ENCODE measurements at places on chromosomes 13 and 19.

- no peak for DNase-seq
Measured at GRCh38 chr13:62038214-62038613, 622.6 kb upstream of the PCDH20 start.

DNA sequence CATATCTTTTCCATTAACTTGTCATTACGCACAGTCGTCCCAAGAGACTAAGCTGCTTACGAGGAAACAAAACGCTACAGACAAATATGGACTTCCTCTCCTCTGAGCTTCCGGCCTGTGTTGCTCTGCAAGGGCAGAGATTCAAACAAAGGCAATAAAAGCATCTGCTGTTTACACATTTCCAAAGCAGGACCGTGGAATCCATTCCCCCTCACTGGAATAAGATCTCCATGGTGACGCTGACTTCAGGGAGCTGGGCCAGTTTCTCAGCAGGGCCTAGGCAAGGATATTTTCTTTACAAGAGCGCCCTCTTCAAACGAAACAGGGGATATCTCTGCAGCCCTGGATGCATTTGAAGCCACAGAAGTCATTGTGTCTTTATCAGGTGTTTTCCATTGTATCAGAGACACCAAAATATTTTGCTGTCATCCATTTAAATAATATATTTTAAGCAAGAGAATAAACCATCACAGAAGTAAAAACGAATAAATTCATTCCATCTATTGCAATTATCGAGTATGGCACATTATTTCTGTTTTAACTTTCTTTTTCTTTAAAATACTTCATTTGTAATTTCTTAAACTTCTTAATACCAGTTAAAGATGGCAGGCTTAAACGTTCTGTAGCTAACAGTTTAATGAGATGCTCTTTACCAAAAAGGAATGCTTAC lies 177.5 kb downstream of the DCLK1 start:
- DNase-seq = peak; percentile 96

GRCh38 chr19:55353803-55354697 lies 469 bp downstream of the COX6B2 start:
- no peak for DNase-seq

- DNase-seq = no peak
Measured at GRCh38 chr13:44044547-44045179, 165.0 kb downstream of the LACC1 start.

- DNase-seq = peak; percentile 0
Measured at GRCh38 chr19:21328406-21328805, 804 bp downstream of the ZNF708 start.

Measured in SHP77 treated with DMSO at 0.1 percent for 48 hours (cell line).